ENCODE measurements at places on chromosomes 4 and X. TPM values are rescaled to one million over a fixed set of nuclear protein-coding genes. Genes with fewer than 3 reads are reported as not detected.

The IL21 gene
- not detected for total RNA-seq

The MAGEC1 gene
- total RNA-seq, result not detected

The ARX gene
- total RNA-seq, result not detected

The TMSB15A gene
- total RNA-seq, result not detected

The EREG gene
- total RNA-seq, result 160 TPM

The SGMS2 gene
- total RNA-seq, result 126 TPM

The SLC25A43 gene
- total RNA-seq, result 19.1 TPM

The EDNRA gene
- 8.8 TPM for total RNA-seq

The FSTL5 gene
- total RNA-seq, result not detected

The TCEAL6 gene
- not detected for total RNA-seq

The GAGE13 gene
- not detected for total RNA-seq

The RAB41 gene
- total RNA-seq, result not detected

The FAM156A gene
- 4.4 TPM for total RNA-seq

The ATP1B4 gene
- total RNA-seq, result not detected

The SMR3B gene
- not detected for total RNA-seq

The UNC5C gene
- not detected for total RNA-seq

The STK32B gene
- total RNA-seq, result under 0.01 TPM

The BTC gene
- total RNA-seq, result 0.68 TPM

The COX7B2 gene
- not detected for total RNA-seq

The UCHL1 gene
- 10.1 TPM for total RNA-seq

The AREG gene
- total RNA-seq, result 714 TPM

The MAGT1 gene
- 102 TPM for total RNA-seq

The SPANXN1 gene
- not detected for total RNA-seq

The ZNF732 gene
- total RNA-seq, result 0.68 TPM

The CT45A5 gene
- total RNA-seq, result not detected

The SSX2 gene
- total RNA-seq, result not detected

The MAGEB3 gene
- total RNA-seq, result not detected

The MTMR8 gene
- total RNA-seq, result 1.1 TPM

The DSPP gene
- total RNA-seq, result not detected

The CFI gene
- total RNA-seq, result not detected

Measured in nasal cavity respiratory epithelium epithelial cell of viscerocranial mucosa (primary cell).